ENCODE measurements at places on chromosomes 16 and 17. TPM values are rescaled to one million over a fixed set of nuclear protein-coding genes. Genes with fewer than 3 reads are reported as not detected.

The GCGR gene
- not detected for total RNA-seq

The C16orf92 gene
- not detected for total RNA-seq

The MYH2 gene
- total RNA-seq = not detected

The CAPNS2 gene
- total RNA-seq = not detected

The KRTAP4-6 gene
- total RNA-seq = not detected

The ERN1 gene
- 8.7 TPM for total RNA-seq

The CRYBA1 gene
- not detected for total RNA-seq

The CAVIN1 gene
- total RNA-seq = 888 TPM

The ANKRD40CL gene
- not detected for total RNA-seq

The IL32 gene
- 824 TPM for total RNA-seq

The KIF18B gene
- total RNA-seq = 16.4 TPM

The NOD2 gene
- 0.33 TPM for total RNA-seq

The CHST6 gene
- total RNA-seq = 0.44 TPM

The PRSS8 gene
- total RNA-seq = not detected

The SRL gene
- total RNA-seq = 0.07 TPM

The PERCC1 gene
- not detected for total RNA-seq

The DVL2 gene
- total RNA-seq = 41.9 TPM

The EPOP gene
- 1.4 TPM for total RNA-seq

The ABCA6 gene
- total RNA-seq = 2.3 TPM

The SHISA6 gene
- total RNA-seq = not detected

The NOB1 gene
- total RNA-seq = 37.6 TPM

The MYO15A gene
- 0.20 TPM for total RNA-seq

The GNAO1 gene
- total RNA-seq = not detected

The NPIPA3 gene
- 0.33 TPM for total RNA-seq

The STH gene
- not detected for total RNA-seq

The ULK2 gene
- 10.6 TPM for total RNA-seq

The SHISA9 gene
- total RNA-seq = not detected

The TLCD2 gene
- total RNA-seq = 0.94 TPM

The SLC47A1 gene
- total RNA-seq = 1.6 TPM

The SEPTIN12 gene
- not detected for total RNA-seq

The SYCE1L gene
- total RNA-seq = 5.5 TPM
